ENCODE measurements at places on chromosomes 11 and 22.

DNA sequence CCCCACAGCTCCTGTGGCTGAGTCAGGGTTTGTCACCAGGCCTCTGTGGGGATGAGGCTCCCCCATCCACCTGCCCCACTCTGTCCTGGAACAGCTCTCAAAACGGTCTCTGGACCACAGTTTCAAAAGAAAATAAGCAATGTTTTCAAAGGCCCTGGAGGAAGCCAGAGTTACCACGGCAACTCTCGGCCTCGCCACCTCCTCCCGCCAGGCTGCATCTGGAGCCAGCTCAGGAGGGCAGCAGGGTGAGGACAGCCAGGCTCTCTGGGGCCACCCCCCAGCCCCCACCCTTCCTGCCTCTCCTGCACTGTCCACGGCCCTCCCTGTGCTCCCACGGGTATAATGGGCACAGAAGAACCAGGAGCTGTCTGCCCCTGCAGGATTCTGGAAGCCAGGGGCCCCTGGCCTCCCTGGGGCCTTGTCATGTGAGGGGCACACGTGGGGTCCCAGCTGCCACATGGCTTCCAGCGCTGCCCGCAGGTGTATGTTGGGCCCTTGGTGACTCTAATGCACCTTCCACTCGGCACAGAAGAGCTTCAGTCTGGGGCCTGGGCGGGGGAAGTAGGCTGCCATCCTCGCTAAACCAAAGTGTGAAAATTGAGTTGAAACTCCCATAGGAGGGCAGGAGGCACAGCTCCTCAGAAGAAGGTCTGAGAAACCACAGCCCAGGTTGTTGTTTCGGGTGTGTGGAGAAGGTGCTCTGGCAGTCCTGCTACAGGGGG lies 10.3 kb downstream of the CD81 start:
- DNase-seq, result no peak

DNA sequence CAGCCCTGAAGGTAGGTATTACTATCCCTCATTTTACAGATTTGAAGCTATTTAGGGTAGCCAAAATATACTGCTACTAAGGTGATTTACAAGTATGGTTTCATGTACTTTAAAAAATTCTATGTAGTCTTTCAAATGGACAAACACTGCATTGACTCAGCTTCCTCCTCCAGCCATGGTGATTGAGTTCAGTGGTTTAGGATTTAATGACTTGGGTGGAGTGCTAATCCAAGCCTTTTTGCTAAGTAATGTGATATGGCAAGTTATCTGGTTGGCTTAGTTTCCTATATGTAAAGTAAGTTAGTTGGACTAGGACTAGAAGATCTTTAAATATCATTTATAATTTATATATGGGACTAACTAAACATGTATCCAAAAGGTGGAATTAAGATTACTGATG lies 77.9 kb downstream of the ARHGAP20 start:
- DNase-seq, result no peak

DNA sequence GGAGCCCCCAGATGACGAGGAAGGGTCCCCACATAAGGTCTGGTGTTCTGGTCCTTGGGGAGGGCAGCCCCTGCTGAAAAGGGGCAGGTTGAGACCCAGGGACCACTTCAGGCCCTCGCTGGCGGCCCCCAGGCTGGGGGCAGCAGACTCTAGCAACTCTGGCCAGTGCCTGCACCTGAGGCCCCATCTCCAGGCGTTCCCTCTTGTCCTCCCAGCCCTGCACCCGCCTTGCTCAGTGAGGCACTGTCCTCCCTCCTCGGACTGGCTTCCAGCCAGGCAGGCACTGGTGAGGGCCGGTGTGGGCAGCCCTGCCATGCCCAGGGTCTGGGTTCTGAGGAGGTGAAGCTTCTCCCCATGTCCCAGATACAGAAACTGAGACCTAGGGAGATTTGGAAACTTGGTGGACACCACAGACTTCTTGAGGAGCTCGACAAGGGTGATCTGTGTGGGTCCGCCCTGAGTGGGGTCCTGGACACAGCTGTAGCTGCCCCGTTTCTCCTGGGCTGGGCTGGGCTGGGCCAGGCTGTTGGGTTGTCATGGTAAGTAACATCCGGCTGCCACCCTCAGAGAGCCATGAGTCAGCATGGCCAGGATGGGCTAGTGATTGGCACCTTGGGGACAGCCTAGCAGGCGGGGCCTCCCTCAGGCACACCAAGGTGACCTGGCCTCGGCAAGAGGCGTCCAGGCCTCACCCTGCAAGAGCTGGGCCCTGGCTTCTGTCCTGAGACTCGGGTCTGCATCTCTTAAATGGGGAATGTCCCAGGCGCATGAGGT lies 11.1 kb upstream of the PHLDA2 start:
- DNase-seq, result no peak

DNA sequence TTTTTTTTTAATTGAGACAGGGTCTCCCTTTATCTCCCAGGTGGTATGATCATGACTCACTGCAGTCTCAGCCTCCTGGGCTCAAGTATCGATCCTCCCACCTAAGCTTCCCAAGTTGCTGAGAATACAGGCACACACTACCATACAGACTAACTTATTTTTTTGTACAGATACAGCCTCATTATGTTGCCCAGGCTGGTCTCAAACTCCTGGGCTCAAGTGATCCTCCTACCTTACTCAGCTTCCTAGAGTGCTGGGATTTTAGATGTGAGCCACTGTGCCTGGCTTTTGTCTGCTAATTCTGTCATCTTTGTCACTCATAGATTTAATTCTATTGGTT lies 43.5 kb downstream of the CBL start:
- no peak for DNase-seq

DNA sequence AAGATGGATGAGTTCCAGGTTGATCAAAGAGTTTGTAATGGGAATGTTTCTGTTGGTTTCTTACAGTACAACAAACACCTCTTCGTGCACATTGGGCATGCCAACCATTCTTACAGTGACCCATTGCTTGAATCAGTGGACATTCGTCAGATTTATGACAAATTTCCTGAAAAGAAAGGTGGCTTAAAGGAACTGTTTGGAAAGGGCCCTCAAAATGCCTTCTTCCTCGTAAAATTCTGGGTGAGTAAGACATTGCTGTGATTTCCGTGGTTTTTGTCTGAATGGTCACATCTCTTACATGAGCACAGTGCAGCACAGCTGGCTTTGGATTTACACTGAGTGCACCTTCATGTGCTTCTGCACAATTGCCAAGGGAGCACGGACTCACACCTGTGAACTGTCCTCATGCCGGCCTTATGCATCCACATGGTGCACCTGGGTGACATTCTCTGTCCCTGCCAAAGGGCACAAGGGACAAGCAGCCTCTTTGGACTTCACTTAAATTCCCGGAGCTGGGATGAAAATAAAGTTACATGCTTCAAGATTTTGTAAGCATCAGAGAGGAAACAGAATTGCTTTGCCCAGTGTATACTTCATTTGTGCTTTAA lies 107.1 kb upstream of the RASSF10 start:
- DNase-seq, result no peak

GRCh38 chr11:87281496-87281895 lies 243.8 kb downstream of the TMEM135 start:
- no peak for DNase-seq

DNA sequence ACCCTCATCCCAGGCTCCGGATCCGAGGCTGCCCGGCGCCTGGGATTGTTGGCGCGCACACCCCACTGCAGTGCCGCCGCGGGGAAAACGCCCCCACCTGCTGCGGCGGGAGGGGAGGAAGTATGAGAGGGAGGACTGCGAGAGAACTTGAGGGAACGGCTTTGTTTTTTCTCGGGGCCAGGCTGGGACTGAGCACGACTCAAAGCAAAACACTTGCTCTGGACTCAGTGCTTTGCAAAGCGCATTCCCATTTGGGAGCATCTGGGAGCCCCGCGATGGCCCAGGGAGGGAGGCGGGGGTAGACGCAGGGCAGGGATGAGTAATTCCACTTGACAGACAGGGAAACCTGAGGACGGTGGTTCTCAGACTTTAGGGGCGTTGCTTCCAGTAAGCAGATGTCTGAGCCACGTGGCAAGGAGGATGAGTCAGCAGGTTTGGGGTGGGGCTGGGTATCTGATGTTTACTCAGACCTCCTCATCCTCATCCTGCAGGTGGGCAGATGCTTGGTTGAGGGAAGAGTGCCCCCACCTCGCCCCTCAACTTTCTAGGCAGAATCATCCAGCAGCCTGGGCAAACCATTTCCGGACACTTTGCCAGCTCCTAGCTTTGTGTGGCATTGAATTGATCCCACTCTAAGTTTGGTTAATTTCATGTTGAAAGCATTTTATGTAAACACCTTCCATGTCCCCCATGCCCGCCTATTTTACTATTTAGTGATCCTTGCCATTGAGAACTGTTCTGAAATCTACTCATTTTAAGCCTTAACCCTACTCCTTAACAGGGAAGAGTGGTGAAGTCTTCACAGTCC lies 1.5 kb downstream of the MIAT start:
- DNase-seq, result peak; percentile 75

GRCh38 chr11:121466063-121466794 lies 13.5 kb upstream of the SORL1-AS1 start:
- DNase-seq, result peak; percentile 72

GRCh38 chr11:115607621-115608221 lies 103.5 kb upstream of the CADM1 start:
- DNase-seq, result no peak

DNA sequence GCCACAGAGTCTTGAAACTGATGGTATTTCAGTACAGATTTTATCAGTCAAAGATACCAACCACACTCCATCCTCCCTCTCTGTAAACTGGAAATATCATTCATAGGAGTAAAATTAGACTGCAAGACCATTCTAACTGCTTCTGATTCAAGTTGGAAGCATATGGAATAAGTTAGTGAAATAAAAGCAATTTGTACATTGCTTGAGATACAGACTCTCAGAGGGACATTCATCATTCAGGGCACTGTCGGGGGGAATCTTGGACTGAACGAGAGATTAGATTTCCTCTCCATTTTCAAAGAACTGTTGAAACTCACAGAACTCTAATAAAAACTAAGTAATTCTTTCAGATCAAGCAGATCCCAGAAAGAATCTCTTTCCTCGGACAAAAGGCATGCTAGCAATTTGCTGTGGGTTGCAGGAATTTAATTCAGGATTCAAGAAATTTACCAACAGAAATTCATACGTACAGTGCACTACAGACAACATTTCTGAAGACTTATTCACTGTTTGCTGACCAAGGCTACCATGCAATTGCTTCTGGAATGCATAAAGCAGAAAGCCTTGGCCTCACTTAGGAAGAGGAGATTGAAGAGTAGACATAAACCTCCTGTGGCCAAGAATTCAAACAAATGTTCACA lies 34.1 kb downstream of the PAMR1 start:
- DNase-seq, result no peak

GRCh38 chr11:84501750-84502149 lies 1125.4 kb downstream of the DLG2 start:
- no peak for DNase-seq

DNA sequence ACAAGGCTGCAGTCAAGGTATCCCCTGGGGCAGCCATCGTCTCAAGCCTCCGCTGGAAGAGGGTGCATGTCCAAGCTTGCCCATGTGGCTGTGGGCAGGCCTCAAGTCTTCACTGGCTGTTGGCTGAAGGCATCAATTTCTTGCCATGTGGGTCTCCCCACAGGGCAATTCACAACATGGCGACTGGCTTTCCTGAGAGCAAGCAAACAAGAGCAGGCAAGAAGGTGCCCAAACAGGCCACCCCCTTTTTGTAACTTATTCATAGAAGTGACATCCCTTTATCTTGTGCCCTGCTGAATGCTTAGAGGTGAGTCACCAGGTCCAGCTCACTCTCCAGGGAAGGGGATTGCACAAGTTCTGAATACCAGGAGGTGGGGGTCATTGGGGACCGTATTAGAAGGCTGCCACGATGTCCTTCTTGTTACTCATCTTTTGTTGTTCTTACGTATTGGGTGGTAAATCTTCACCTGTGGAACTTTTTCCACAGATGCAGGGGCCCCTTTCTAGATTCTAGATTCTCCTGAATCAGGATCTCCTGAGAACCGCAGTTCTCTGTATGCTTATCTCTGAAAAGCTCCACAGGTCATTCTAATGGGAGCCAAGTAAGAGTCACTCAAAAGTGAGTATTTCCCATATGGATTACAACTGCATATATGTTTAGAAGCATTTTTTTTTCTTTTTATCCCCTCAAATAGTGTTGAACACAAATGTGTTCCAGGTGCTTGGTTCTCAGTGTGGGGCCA lies 44.2 kb upstream of the MICAL2 start:
- no peak for DNase-seq

DNA sequence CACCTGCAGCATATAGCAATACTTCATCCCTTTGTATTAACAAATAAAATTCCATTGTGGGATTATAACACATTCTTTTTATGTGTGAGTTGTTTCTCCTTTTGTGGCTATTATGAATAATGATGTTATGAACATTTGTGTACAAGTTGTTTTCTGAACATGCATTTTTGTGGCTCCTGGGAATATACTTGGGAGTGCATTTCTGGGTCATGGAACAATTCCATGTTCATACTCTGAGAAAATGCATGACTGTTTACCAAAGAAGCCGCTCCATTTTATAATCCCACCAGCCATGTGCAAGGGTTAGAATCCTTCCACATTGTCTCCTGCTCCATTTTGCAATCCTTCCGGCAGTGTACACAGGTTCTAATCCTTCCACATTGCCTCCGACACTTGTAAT lies 713.8 kb downstream of the TBC1D22A start:
- DNase-seq, result no peak

DNA sequence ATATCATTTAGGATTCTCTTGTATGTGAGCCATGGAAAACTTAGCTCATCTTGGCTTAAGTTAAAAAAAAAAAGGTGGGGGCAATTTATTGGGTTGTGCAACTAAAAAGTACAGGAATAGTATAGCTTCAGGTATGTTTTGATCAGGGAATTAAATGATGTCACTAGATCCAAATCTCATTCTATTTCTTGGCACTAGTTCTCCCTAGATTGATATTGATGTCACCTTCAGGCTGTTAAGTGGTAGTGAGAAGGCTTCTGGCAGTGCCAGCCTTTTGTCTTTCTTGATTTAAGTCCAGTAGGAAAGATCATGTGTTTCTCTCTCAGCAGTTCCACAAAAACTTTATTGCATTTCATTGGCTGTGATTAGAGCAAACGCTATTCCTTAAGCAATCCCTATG lies 65.0 kb upstream of the ZBED5 start:
- DNase-seq, result no peak

- no peak for DNase-seq
Measured at GRCh38 chr11:86119077-86119476, 50.2 kb upstream of the PICALM start.

GRCh38 chr11:116874251-116874650 lies 36.8 kb upstream of the APOA1 start:
- DNase-seq, result no peak

GRCh38 chr11:36600180-36600579 lies 2.1 kb upstream of the RAG2 start:
- DNase-seq, result no peak

DNA sequence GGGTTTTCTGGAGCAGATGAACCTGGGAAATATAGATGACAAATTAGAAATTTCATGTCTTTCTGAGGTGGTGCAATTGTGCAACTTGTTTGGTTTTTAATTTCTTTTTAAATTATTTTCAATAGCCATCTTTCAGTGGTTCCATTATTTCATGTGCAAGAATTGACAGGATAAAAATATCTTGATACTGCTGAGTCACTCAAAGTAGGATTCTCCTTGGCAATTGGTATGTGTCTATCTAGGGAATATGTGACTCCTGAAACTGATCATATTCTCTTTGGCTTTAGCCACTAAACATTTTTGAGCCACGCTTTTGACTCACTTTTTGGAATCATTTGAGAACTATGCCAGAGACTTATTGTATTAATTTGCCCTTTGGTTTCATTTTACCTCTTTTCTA lies 331.5 kb downstream of the KCNA4 start:
- no peak for DNase-seq
